Gastrocnemius medialis (tissue), 4 donors: ENCODE measurements at places on chromosomes 11 and 22.

GRCh38 chr11:1916132-1916985, 3.1 kb upstream of the TNNT3 start:
- no peak for DNase-seq

GRCh38 chr11:47288066-47288465, 18.1 kb downstream of the MADD start:
- peak; percentile 63 for DNase-seq

- DNase-seq = no peak
Measured at GRCh38 chr11:43905813-43906241, 25.2 kb downstream of the ALKBH3 start.

GRCh38 chr22:41288245-41288946, 2.4 kb upstream of the RANGAP1 start:
- DNase-seq = no peak

DNA sequence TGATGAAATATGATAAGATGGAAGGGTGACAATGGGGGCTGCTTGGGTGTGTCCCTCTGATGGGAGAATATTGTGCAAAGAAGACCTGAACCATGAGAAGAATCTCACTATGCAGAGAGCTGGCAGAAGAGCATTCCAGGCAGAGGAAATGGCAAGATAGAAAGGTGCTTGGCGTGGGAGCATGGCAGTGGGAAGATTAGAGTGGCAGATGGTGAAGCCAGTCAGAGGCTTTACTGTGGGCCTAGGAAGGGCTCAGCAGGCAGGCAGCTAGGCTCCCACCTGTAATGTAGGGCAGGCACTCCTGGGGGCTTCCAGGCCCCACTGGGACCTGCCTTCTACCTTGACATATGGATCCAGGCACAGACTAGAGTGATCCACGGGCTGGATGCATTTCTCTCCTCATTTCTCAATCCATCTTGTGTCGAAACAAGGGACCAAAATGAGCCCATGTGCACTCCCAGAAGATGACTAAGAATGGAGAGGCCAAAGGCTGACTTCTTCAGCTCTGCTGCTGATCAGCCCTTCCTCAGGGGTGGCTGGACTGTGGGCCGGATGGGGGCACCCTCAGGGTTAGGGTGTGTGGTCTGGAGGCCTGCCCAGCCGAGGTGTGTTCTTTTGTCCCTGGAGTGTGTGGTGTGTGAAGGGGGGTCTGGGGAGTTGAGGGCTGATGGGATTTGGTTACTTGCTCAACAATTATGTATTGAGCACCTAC, 88.3 kb downstream of the TSPAN18 start:
- DNase-seq = no peak

- no peak for DNase-seq
Measured at GRCh38 chr11:296171-297050, 2.9 kb downstream of the IFITM5 start.

DNA sequence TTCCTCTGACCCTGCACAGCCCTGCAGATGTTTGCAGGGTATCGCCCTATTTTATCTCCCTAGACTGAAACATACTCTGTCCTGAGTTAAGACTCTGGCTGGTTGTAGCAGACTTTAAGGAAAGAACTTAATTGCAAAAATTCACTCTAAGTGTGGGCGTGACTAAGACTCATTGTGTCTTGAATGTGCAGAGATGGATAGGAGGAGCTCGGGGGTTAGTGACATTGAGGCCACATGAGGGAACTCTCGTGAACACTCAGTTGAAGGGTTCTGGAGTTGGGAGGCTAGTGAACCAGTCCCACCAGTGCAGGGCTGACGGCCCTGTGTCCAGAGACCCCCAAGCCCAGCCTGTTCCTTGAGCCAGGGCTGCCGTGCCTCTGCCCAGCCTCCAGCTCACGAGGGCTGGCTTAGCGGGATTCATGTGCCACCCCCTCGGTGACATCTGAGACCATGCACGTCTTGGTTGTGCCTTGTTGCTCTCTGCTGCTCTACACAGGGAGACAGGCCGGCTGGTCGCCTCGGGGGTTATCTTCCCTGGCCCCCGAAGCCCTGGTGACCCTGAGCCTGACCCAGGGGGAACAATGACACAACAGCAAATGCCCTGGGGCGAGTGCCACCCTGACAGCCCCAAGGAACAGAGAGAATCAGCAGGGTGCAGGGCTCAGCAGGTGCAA, 11.4 kb upstream of the TBX1 start:
- peak; percentile 65 for DNase-seq

- no peak for DNase-seq
Measured at GRCh38 chr11:106092446-106092845, 15.0 kb downstream of the AASDHPPT start.
